ENCODE measurements at places on chromosomes 1 and 21.

DNA sequence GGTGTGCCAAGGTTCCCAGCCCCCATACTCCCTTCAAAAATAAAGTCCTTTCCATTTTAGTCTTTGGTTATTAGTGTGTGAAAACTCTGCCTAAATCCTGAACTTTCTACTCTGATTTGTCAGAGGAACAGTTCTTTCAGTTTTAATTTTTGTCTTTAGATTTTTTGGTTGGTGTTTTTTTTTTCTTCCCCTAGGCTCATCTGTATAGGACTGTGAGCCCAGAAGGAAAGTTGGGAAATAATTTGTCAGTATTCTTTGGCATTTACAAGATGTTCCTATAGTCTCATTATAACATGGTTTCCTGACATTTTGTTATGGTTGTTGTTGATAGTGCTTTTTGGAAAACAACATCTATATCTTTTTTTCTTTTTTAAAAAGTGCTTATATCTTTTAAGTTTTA, 38.0 kb downstream of the LAMC1 start:
- ATAC-seq = no peak

DNA sequence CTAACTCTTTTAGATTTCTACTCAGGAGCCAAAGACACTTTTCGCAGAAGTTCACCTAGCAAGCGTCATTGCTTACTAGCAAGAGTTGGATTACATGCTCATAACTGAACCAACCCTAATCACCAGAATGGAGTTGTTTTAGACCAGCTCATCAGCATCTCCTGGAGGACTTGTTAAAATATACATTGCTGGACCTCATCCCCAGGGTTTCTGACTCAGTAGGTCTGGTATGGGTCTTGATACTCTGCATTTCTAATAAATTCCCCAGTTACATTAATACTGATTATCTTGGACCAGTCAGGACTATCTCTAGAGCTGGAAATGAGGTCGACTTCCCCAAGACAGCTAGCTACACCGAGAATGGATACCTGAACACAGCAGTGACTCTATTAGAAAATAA, 9.7 kb upstream of the PRDX6 start:
- no peak for ATAC-seq

- no peak for ATAC-seq
Measured at GRCh38 chr1:206736878-206737728, 33.5 kb upstream of the IL19 start.

DNA sequence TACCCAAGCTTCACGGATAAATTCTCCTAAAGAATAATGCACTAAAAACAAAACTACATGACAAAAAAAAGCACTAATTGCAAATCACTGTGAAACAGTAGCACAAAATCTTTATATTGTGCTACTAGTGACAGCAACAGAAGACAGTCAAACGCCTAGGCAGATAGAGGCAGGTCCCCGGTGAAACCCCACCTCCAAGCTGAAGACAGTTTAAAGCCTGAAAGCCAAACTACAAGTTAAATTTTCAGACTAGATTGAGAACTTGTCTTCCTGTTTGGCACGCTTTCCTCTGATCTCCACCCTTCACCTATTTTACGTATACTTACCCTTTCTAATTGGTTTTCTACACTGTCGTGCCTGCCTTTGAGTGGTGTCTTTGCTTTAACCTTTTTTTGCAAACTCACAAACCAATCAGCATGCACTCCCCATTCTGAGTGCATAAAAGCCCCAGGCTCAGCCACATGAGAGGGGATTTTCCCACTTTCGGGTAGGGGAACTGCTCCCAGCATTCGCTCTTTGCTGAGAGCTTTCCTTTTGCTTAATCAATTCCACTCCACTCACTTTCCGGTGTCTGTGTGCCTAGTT, 3.6 kb upstream of the BACH1 start:
- no peak for ATAC-seq

DNA sequence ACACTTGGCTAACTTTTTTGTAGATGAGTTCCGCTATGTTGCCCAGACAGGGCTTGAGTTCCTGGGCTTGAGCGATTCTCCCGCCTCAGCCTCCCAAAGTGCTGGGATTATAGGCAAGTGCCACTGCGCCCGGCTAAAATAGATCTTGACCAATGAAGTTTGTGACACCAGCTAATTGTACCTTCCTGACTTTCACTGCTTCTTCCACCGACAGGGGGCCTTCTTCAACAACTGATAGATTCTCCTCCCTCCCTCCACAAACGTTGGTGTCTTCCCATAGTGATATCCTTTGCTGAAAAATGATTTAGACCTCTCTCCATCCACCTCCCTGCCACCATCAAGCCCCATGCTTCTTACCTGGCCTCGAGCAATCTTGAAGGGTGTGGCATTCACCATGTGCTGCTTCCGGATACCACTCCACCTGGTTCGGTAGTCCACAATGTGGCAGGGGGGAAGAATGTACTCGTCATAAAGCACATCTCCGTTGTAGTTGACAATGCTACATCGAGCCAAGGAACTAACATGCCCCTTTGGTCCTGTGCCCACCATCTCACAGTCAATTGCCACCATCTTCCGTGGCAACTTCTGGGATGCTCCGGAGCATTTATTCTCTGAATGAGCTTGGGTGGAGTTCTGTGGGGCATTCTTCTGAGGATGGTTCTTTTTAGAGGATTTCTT, 1.6 kb upstream of the METTL25B start:
- ATAC-seq = peak; percentile 47

DNA sequence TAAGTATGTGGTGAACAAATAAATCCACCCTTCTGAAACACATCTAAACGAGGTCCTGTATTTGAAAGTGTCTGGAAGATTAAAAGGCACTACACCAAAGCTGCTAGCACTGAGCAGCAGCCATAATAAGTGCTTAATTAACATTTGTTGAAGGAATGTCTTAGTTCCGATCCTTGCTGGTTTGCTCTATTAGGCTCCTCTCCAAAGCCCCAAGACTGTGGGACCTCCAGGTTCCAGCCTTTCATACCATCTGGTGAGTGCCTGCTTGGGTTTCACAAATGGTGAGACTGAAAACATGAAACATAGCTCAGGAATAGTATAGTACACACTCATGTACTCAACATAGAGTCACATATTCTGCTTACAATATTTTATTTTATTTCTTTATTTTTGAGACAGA, 640 bp upstream of the CYP2J2 start:
- ATAC-seq = peak; percentile 25

DNA sequence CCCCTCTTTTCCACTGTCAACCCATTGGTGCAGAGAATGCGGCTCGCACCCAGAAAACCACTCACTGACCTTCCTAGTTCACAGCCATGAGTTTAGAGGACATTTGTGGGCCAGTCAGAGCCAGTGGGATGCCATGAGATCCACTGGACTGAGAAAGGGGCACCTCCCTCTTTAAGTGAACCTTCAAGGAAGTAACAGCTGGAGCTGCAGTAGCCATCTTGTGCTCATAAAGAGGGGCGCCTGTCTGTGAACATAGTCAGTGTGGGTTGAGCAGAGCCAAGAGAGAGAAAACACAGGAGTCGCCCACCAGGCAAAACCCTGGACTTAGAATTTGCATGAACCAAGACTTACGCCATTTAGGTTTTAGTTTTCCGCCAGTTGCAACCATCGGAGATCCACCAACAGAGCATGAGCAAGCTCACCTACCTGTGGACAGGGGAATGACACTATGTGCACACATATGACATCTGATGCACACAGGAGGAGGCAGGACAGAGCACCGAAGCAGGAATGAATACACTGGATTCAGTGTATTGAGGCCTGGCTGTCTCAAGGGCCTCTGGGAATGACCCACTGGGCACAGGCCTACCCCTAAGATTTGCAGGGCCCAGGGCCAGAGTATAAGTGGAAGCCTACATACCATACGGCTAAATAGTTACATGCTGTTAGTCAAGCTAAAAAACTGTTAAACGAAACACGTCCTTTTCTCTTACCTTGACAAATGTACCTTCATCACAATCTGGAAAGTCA, 151.6 kb downstream of the GRIK3 start:
- no peak for ATAC-seq
